Left ventricle myocardium inferior (tissue), 1 donor: ENCODE measurements at places on chromosomes 7 and 10.

DNA sequence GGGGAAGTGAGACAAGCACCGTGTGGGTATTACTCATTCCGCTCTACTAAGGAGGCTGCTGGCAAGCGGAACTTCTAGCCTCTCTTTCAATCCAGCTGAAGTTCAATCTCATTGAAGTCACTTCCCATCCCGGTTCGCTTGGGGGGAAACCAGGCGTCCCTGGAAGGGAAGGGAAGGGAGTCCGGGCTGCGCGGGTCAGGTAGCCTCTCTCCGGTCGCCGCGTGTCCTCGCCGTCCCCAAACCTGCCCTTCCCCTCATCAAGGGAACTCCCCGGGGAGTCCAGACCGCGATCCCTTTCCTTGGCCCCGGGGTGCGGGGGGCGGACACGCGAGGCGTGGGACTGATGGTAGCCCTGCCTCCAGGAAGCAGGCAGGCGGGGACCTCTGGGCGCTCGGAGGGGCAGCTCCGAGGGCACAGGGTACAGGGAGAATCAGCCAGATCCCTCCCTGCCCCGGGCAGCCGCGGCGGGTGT lies 598 bp upstream of the ZEB1 start:
- peak; percentile 51 for DNase-seq

- no peak for DNase-seq
These were observed 247.4 kb downstream of the ELFN1 start for GRCh38 chr7:1917221-1918062.

DNA sequence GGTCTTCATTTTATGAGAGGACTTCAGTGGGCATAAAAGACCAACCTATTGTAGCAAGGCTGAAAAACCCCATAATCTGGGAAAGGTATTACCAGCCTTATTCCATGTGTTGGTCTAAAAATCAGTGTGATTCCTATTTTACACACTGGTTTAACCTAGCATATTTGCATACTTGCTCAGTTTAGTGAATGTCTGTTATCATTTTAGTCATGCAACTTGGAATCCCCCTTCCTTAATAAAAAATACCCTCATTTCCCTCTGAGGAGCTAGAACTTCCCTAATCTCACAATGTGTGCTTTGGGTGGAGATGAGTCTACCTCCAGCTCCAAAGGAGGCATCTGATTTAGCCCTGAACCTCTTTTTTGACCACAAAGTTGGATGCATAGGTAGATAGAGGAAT lies 312.8 kb upstream of the SORCS1 start:
- no peak for DNase-seq

GRCh38 chr10:97538411-97538810 lies 34.2 kb upstream of the ANKRD2 start:
- DNase-seq = no peak

- DNase-seq = peak; percentile 36
These were observed 225.9 kb downstream of the WDR11 start for GRCh38 chr10:121076776-121077715.
